ENCODE measurements at places on chromosomes 7 and 10.

- no peak for DNase-seq
Measured at GRCh38 chr10:13882119-13882711, 295.4 kb downstream of the PRPF18 start.

DNA sequence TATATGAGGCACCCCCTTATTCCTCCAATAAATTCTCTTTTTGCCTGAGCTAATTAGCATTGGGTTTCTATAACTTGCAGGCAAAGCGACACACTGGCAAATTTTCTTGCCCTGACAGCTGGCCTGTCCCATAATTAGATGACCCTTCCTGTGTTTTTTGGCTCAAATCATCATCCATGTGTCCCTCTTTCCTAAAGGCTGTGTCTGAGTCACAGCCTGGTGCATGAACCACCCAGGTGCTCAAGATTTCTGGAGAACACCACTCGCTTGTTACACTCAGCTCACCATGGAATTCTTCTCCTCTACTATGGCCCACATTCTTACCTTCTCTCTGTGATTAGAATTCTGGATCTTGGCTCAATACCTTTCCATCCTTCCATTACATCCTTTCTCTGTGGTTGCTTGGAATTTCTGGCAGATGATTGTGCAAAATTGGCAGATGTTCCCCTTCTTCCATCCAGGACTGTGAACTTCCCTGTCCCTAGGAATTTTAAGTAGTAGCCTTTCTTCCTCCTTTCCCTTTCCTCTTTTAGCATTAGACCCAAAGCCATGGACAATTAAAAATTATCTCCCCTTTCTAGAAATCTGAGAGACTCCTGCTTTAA lies 116.0 kb upstream of the ANKRD1 start:
- no peak for DNase-seq

- no peak for DNase-seq
Measured at GRCh38 chr7:131011432-131011742, 277.4 kb upstream of the KLF14 start.

DNA sequence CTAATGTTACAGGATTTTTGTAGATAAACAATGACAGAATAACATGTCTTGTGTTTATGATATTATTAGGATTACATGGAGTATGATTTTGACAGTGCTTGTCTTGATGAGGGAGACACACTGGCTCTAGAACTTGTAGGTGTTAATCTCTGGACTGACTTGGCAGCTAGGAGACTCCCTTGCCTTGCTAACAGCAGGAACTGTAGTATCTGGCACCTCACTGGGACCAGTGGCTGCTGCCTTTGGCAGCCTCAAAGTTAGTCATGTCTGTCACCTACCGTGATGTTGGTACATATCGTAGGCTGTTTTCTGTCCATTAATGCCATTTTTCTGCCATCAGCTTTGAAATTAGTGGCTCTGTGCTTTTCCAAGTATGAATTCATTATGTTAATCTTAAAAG lies 261.5 kb downstream of the CDK14 start:
- DNase-seq, result no peak

DNA sequence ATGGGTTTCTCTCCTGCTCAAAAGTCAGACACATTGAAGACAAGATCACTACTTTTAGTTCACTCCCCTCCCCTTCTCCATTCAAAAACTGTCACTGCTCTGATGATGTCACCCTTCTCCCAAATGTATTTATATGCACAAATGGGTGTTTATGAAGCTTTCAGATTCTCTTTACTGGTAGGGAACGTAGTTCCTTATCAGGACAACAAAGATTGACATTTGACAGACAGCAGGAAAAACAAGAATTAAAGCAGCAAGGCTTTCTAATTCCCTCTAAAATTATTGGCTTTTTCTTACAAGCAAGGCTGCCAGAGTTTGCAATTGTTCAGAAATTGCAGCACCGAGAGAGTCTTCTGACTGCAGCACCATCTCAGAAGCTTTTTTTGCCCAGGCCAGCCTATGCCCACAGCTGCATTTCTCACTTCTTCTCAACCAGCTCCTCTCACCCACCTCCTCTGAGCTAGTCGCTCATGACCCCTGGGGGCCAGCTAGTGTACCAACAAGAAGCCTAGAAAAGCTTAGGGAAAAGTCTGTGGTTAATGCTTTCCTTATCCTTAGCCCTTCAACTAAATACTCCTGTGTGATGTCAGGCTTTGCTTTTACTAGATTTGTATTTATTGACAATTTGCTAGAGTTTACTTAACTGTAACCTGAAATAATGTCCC lies 265.1 kb downstream of the HTR7 start:
- no peak for DNase-seq

GRCh38 chr7:100370303-100370702 lies 3.0 kb upstream of the PILRA start:
- no peak for DNase-seq

DNA sequence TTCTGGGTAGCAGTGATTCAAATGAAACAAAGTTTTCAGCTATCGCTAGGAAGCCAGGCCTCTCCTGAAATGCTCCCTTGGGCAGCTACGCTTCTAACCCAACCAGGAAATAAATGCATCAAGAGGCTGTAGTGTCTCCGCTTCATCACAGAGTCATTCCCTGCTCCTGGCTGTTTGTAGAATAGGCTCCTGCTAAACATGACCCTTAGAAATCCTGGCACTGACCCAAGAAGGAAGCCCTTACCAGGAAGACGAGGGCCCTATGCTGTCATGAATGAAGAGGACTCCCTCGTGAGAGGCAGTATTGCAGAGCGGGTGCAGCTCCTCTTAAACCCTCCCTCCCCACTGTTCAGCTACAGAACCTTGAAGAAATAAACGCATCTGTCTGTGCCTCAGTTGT lies 48.3 kb downstream of the NOD1 start:
- no peak for DNase-seq

GRCh38 chr7:36084485-36085091 lies 68.5 kb upstream of the EEPD1 start:
- DNase-seq, result no peak

DNA sequence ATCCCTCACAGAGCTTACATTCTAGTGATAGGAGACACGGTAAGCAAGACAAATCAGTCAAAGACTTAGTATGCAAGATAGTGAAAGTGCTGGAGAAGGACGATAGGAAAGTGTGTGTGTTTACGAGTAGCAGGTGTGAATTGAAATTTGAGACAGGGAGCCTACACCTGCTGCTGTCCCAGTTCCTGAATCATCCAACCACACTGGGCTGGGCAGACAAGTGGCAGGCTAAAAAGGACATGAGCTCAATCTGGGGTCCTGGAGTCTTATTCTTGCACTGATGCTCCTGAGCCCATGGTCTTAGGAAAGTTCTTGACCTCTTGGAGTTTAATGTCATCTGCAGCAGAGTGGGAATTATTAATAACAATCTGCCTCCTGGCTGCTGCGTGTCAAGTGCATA lies 16.2 kb downstream of the RBP3 start:
- no peak for DNase-seq

Data from cortex of kidney (tissue), 1 donor.